ENCODE measurements at places on chromosomes 16 and 17. TPM values are rescaled to one million over a fixed set of nuclear protein-coding genes. Genes with fewer than 3 reads are reported as not detected.

DNA sequence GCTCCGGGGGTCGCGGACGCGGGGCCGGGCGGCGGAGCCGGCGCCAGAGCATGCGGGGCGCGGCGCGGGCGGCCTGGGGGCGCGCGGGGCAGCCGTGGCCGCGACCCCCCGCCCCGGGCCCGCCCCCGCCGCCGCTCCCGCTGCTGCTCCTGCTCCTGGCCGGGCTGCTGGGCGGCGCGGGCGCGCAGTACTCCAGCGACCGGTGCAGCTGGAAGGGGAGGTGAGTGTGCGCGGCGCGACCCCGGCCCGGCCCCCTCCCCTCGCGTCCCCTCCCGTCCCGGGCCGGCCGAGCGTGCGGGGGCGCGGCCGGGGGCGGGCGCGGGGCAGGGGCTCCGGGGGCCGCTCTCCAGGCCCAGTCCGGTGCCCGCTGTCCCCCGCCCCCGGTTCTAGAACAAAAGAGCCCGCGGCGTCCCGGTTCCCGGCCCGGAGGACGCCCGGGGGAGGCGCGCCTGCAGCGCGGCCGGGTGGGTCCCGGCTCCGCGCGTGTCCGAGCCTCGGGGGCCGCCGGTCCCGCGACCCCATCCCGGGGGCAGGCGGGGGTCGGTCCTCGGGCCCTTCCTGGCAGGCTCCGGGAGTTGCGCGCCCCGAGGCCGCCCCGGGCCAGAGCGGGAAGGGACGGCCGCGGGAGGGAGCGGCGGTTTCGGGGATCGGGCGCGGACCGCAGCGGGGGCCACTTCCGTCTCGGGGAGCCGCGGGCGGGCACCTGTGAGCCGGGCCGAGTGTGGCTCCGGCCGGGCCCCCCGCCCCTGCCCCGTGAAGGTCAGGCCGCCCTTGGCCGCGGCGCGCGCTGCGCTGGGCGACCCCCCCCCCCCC, 563 bp downstream of the METRNL start:
- DNase-seq, result peak; percentile 47

GRCh38 chr17:42979511-42980273, at the start of gene PTGES3L:
Gene PTGES3L (minus strand): TSS chr17:42980080. CDS start chr17:42980053, 27 bp downstream.
- DNase-seq, result no peak

DNA sequence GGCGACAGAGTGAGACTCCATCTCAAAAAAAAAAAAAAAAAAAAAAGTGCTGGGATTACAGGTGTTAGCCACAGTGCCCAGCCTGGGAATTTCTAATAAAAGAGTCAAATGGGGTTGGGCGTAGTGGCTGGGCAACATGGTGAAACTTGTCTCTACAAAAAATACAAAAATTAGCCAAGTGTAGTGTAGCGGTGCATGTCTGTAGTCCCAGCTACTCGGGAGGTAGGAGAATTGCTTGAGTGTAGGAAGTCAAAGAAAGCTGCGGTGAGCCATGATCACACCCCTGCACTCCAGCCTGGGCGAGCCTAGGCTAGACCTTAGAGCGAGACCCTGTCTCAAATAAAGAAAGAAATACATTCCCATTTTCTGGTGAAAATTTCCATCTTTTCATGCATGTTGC, 2.4 kb upstream of the UTS2R start:
- no peak for DNase-seq

- no peak for DNase-seq
Observed at GRCh38 chr17:56119936-56120335, 33.3 kb upstream of the ANKFN1 start.

KRT33B gene
- not detected for total RNA-seq

CDH11 gene
- not detected for total RNA-seq

CDC42EP4 gene
- 3.5 TPM for total RNA-seq

MPP2 gene
- total RNA-seq, result 3.5 TPM

DNA sequence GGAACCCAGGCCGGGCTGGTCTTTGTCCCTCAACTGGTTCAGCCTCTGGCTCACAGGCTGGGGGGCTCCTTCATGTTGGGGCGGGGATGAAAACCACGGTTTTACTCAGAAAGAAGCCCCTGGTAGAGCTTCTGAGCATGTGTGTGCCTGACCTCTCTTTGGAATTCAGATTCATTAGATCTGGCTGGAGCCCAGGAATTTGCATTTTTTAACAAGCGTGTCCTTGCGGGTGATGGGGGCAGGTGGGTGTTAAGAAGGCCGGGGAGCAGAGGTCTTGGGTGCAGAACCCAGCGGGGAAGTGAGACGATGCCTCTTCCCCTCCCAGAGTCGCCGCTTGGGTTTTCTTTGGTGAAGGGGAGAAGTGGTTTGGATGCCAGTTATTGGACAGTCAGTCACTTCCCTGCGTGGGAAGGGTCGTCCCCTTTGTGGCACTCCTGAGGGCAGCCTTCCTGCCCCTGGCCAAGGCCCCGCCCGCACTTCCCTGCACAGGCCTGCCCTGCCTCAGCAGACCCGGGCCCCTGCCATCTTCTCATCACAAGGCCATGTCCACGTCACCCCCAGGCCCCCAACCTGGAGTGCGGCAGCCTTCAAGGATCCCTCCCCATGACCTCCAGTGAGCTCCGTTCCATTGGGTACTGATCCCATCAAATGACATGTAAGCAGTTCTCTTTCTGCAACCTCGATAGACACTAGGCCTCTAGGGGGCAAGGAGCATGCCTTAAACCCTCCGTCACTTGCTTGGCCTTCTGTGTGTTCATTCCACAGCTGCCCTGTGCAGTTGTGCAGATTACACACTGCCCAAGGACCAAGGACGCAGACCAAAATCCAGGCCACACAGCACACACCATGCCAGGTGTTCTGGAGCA, 177.7 kb upstream of the CIBAR2 start:
- DNase-seq, result no peak

Measured in CD4-positive, alpha-beta T cell (primary cell).